ENCODE measurements at places on chromosomes 1 and 21. TPM values are rescaled to one million over a fixed set of nuclear protein-coding genes. Genes with fewer than 3 reads are reported as not detected.

- peak; percentile 10 for DNase-seq
- peaks cover 3% of the 10 kb centered on the region for H3K36me3 ChIP-seq
- no peak overlapping the region for H3K4me3 ChIP-seq
- H3K27me3 ChIP-seq, result no peaks in the 10 kb centered on the region
- H3K27ac ChIP-seq, result no peak overlapping the region
- peaks cover 3% of the 10 kb centered on the region for H3K4me1 ChIP-seq
These were observed 61.6 kb downstream of the EDEM3 start for GRCh38 chr1:184693011-184693410.

- no peak overlapping the region for H3K27ac ChIP-seq
- H3K27me3 ChIP-seq, result no peaks in the 10 kb centered on the region
- 0 out of 2 replicates have a peak, but pooled peaks cover 2% of the 10 kb centered on the region for H3K36me3 ChIP-seq
- no peak overlapping the region for H3K4me3 ChIP-seq
These were observed 23.9 kb downstream of the PRRC2C start for GRCh38 chr1:171509191-171509590.

OR2L3 gene
- not detected for total RNA-seq

HCRTR1 gene
- total RNA-seq, result not detected

TSPEAR gene
- not detected for total RNA-seq

FCGR3A gene
- total RNA-seq, result not detected
